EH (cell line): ENCODE measurements at places on chromosomes 12 and 14.

- peak; percentile 40 for DNase-seq
Observed at GRCh38 chr12:54009171-54010052, 627 bp downstream of the HOXC8 start.

DNA sequence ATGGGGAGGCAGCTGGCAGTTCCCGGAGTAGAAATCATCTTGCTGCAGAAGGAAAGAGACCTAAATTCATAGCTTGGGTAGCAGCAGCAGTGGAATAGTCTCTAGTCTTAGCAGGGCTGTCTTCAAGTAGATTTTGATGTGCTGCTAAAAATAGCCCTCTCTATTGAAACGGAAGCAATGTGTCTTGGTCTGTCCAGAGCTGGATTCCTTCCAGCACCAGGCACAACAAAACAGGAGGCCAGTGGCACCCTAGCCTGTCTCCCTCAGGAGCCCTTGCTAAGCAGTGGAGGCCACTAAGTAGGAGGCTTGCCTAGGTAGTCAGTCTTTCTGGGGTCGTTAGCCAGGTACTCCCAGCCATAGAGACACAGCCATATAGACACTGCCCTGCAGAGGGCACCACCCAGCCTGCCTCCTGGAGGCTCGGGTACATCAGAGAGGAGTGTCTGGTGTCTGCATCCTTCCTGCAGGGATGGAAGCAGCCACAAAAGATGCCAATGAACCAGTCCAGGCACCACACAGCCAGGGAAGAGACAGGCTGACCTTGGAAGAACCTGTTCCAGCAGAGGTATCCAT lies 97.5 kb downstream of the CRACR2A start:
- DNase-seq, result peak; percentile 42

GRCh38 chr12:663293-663871 lies at the start of gene NINJ2:
Gene NINJ2 (minus strand): TSS chr12:663445. CDS start chr12:663360, 85 bp downstream.
- DNase-seq, result peak; percentile 3

GRCh38 chr12:128909653-128910052 lies 56.4 kb downstream of the GLT1D1 start:
- DNase-seq, result no peak

DNA sequence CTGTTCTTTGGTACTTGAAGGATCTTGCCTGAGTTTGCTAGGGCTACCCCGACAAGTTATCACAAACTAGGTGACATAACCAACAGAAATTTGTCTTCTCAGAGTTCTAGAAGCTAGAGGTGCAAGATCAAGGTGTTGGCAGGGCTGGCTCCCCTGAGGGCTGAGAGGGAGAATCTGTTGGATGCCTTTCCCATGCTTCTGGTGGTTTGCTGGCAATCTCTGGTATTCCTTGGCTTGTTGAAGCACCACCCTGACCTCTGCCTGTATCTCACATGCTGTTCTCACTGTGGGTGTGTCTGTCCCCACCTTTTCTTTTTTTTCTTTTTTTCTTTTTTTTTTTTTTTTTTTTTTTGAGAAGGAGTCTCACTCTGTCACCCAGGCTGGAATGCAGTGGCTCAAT lies 81.2 kb downstream of the VCPKMT start:
- no peak for DNase-seq

- peak; percentile 51 for DNase-seq
Observed at GRCh38 chr14:59484639-59485175, 390 bp downstream of the JKAMP start.

DNA sequence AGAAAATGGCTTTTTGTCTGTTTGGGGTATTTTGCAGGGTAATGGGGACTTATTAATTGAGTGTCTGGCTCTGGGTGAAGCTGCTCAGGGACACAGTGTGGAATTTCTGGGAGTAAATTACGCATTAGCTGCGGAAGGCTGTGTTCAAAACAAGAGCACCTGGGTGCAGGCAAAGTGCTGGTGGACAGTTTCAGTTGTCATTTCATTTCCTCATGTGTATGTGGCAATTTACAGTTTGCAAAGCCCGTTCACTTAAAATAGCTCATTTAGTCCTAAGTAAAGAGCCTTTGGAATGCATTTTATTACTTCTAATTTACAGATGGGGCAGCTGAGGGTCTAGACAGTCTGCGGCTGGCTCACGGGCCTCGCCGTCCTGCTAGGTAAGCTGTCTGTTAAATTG lies 546.8 kb downstream of the BCL11B start:
- no peak for DNase-seq

GRCh38 chr12:117033382-117034221 lies 65.6 kb downstream of the TESC start:
- no peak for DNase-seq

DNA sequence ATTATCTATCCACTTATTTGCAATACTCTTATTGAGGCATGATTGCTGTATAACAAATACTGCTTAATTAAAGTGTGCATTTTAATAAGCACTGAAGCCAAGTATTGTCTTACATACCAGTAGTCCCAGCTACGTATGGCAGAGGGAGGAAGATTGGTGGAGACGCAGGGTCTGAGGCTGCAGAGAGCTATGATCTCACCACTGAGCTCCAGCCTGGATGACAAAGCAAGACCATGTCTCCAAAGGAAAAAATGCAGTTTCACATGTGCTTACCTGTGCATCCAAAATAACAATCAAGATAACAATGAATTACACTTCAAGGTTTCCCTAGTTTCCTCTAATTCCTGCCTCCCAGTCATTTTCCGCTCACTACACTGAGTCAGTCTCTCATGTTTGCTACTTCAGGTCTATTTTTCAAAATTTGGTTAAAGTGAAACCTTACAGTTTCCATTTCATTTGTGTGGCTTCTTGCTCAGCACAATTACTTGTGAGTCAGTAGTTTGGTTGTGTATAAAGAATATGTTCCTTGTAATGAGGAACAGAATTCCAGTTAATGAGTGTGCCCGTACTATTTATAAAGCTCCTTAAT lies 1250.1 kb downstream of the TMEM121 start:
- DNase-seq, result no peak

GRCh38 chr12:132138941-132139871 lies 4.9 kb downstream of the DDX51 start:
- DNase-seq, result no peak

- DNase-seq, result peak; percentile 82
Observed at GRCh38 chr12:47938093-47938492, 25.3 kb upstream of the TMEM106C start.

DNA sequence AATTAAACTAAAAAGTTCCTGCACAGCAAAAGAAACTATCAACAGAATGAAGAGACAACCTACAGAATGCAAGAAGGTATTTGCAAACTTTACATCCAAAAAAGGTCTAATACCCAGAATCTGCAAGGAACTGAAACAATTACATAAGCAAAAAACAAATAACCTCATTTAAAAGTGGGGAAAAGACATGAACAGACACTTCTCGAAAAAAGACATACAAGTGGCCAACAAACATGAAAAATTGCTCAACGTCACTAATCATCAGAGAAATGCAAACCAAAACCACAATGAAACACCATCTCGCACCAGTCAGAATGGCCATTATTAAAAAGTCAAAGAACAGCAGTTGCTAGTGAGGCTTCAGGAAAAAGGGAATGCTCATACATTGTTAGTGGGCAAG lies 15.2 kb downstream of the PDE6H start:
- no peak for DNase-seq

- DNase-seq, result no peak
Observed at GRCh38 chr14:87916103-87916885, 76.7 kb downstream of the GALC start.

DNA sequence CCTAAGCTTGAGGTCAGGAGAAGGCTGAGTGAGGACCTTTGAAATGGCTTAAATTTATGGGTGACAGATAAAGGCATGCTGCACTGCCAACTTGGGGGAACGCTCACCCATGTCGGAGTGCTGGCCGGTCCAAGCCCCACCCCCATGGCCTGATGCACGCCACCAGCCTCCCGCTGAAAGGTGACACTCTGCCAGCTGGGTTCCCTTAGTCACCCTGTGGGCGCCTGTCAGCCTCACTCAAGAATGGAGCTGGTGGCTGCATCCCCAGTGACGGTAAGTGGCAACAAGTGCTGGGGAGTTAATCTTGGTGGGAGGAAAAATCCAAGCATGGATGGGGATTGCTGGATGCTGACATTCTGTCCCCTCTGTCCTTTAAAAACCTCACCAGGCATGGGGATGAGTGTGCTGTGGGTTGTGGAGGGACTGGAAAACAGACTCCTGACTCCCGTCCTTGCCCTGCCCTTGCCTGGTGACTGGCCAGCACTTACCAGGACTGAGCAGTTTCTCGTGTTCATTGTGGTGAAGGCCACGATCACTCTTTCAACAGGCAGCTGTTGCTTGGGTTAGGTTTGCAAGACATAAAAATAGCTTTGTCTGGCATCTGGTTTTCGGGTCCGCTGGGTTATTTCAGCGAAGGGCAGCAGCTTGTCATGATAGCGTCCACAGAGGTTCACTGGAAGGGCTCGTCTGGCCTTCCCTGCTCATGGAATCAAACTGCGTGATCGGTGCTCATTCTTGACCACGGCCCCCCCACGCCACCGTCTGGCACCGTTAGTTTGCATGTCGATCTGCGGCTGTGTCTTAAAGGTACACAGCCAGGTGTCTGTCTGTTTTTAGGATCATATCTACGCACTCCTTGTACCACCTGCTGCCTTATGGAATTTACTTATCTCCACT lies 15.0 kb downstream of the ACACB start:
- peak; percentile 14 for DNase-seq

GRCh38 chr12:112126911-112127310 lies 1.6 kb downstream of the TRAFD1 start:
- DNase-seq, result peak; percentile 39

DNA sequence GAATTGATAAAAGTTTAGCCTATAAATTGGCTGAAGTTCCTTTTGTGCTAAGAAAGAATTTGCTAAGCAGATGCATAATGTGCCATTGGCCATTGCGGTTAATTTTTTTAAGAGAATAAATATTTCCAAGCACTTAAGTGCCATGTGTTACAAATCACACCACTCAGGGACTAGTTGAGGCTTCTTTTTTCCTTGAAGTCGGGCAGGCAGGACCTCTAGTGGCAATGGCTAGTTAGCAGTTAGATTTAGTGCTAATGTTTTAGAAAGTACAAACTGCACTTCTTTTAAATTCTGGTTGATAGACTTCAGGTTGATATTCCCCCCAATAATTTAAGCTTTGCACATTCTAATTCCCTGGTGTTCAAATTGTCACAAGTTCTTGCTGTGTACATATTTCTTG lies 294.3 kb downstream of the APAF1 start:
- peak; percentile 40 for DNase-seq

GRCh38 chr12:117069101-117069797 lies 30.0 kb downstream of the TESC start:
- no peak for DNase-seq

GRCh38 chr12:56983386-56983785 lies 23.0 kb downstream of the ZBTB39 start:
- DNase-seq, result no peak

DNA sequence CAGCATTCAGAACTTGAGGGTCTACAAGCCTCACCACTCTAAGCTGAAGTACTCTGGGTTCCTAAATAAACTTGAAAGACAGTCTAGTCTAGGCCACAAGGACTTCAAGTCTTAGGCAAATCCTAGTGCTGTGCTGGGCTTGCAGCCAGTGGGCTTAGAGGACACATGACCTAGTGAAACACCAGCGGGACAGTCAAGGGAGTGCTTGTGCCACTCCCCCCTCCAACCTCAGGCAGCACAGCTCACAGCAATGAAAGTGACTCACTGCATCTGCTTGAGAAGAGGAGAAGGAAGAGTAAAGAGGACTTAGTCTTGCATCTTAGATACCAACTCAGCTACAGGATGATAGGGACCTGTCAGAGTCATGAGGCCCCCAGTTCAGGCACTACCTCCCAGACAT lies 438.1 kb downstream of the IPO8 start:
- no peak for DNase-seq

- peak; percentile 12 for DNase-seq
Observed at GRCh38 chr12:31326736-31327659, 1.0 kb upstream of the SINHCAF start.

DNA sequence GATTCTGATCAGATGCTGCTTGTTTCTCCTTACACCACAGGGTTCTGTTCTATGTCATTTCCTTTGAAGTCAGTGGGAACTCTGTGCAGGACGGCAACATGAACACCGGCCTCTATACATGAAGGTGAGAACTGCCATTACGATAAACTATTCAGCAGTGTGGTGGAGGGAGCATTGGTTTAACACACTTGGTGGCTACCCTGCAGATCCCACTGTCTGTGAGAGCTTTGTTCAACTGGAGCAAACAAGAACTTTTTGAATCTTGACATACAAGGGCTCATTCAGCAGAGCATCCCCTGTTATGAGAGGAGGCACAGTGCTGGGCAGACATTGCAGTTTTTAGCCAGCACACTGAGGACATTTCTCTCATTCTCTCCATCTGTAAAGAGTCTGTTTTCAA lies 10.7 kb upstream of the FRS2 start:
- DNase-seq, result no peak

GRCh38 chr12:97642911-97643310 lies 180.3 kb downstream of the RMST start:
- no peak for DNase-seq

DNA sequence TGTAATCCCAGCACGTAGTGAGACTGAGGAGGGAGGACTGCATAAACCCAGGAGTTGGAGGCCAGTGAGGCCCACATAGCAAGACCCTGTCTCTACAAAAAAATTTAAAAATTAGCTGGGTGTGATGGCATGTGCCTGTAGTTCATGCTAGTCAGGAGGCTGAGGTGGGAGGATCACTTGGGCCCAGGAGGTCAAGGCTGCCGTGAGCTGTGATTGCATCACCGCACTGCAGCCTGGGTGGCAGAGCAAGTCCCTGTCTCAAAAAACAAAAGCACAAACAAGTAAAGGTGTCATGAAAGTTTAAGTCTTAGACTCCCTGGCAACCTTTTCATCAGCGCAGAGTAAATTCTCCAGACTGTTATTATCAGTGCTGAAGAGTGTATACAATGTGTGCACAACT lies 10.4 kb downstream of the TMEM30B start:
- DNase-seq, result no peak

- no peak for DNase-seq
Observed at GRCh38 chr12:111158992-111159391, 209.9 kb downstream of the PHETA1 start.

- no peak for DNase-seq
Observed at GRCh38 chr12:56040151-56040550, 1.6 kb upstream of the RPS26 start.

- no peak for DNase-seq
Observed at GRCh38 chr12:131959641-131960589, 10.2 kb downstream of the EP400 start.

DNA sequence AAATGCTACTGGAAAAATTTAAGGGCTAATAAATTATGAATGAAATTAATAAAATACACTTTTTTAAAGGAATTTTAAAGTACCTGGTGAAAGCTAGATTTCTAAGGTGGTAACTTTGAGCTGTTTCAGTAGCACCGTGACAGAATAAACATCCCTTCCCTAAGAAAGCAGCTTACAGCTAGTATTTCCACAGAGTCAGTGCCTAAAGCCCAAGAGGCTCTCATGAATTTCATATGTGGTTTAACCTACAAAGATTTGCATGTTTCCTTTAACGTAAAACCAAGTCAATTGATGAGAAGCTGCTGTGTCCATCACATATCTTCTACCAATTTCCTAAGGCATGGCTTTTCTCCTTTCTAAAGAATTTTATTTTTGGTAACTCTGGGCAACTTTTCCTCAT lies 56.8 kb downstream of the IFNG start:
- no peak for DNase-seq

DNA sequence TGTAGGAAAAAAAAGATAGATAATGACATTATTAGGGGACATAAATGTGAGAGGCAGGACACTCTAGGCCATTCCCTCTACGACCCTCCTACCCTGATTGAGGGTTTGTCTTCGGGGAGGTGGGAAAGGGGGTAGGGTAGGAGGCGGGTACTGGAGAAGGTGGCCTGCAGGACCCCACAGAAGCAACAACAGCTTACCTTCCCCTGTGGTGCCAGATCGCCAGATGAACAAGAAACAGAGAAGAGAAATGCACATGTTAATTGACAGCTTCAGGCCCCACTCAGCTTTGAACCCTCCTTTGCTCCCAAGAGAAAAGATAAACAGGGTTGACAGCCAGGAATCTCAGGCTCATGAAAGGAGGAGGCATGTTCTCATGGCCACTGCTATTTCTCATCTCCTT lies 4.8 kb downstream of the PHB2 start:
- no peak for DNase-seq
